ENCODE measurements at places on chromosomes 4 and X.

DNA sequence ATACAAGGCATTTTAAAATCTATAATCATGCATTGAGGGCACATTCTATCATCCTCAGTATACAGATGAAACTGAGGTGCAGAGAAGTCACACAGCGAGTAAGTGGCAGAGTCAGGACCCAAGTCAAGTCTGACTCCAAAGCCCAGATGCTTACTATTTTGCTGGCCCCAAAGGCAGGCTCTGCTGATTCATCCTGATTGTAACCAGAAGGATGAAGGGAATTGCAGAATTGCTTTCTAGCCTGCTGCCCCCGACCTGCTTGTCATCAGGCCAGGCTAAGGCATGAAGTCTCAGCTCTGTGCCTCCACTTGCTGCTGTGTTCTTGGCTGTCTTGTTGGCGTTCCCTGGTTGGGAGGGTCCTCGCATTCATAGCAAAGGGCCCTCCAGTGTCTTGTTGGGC, 62.7 kb downstream of the SLC9A6 start:
- DNase-seq = no peak
- H3K27ac ChIP-seq = no peak overlapping the region
- H3K4me1 ChIP-seq = no peaks in the 10 kb centered on the region
- no peaks in the 10 kb centered on the region for H3K36me3 ChIP-seq
- peaks cover 5% of the 10 kb centered on the region for H3K27me3 ChIP-seq
- H3K4me3 ChIP-seq = no peak overlapping the region

DNA sequence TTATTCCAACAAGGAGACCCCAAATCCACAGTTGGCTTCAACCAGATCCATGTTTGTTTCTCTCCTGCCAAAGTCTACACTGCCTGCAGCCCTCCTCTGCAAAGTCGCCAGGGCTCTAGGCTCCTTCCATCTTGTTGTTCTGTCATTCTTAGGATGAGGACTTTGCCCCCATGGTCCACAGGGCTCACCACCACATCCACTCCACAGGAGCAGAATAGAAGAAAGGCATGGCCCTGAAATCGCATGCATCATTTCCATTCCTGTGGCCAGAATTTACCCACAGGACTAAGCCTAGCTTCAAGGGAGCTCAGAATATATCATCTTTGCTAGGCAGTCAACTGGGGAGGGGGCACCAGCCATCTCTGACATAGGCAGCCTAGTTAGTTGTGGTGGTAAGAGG, 254.7 kb downstream of the FBXW7 start:
- no peaks in the 10 kb centered on the region for H3K36me3 ChIP-seq
- H3K27me3 ChIP-seq = no peaks in the 10 kb centered on the region
- DNase-seq = no peak
- H3K27ac ChIP-seq = no peak overlapping the region
- H3K4me1 ChIP-seq = no peaks in the 10 kb centered on the region

GRCh38 chrX:19721726-19722370, 165.6 kb downstream of the SH3KBP1 start:
- no peaks in the 10 kb centered on the region for H3K27me3 ChIP-seq
- no peak overlapping the region for H3K4me3 ChIP-seq
- H3K4me1 ChIP-seq = no peaks in the 10 kb centered on the region
- H3K27ac ChIP-seq = no peak overlapping the region
- no peak for DNase-seq

GRCh38 chr4:186826846-186827533, 103.3 kb upstream of the FAT1 start:
- H3K27ac ChIP-seq = no peak overlapping the region
- no peaks in the 10 kb centered on the region for H3K27me3 ChIP-seq
- no peak overlapping the region for H3K4me3 ChIP-seq
- DNase-seq = no peak
- H3K36me3 ChIP-seq = no peaks in the 10 kb centered on the region

- DNase-seq = no peak
- H3K4me3 ChIP-seq = no peak overlapping the region
- no peaks in the 10 kb centered on the region for H3K36me3 ChIP-seq
- no peak overlapping the region for H3K27ac ChIP-seq
Measured at GRCh38 chrX:49627086-49627777, 28.4 kb downstream of the GAGE1 start.

GRCh38 chrX:96591421-96591820, 93.2 kb upstream of the DIAPH2 start:
- no peak for DNase-seq
- H3K4me3 ChIP-seq = no peak overlapping the region
- no peak overlapping the region for H3K27ac ChIP-seq
- no peaks in the 10 kb centered on the region for H3K27me3 ChIP-seq
- H3K4me1 ChIP-seq = no peaks in the 10 kb centered on the region
- no peaks in the 10 kb centered on the region for H3K36me3 ChIP-seq

DNA sequence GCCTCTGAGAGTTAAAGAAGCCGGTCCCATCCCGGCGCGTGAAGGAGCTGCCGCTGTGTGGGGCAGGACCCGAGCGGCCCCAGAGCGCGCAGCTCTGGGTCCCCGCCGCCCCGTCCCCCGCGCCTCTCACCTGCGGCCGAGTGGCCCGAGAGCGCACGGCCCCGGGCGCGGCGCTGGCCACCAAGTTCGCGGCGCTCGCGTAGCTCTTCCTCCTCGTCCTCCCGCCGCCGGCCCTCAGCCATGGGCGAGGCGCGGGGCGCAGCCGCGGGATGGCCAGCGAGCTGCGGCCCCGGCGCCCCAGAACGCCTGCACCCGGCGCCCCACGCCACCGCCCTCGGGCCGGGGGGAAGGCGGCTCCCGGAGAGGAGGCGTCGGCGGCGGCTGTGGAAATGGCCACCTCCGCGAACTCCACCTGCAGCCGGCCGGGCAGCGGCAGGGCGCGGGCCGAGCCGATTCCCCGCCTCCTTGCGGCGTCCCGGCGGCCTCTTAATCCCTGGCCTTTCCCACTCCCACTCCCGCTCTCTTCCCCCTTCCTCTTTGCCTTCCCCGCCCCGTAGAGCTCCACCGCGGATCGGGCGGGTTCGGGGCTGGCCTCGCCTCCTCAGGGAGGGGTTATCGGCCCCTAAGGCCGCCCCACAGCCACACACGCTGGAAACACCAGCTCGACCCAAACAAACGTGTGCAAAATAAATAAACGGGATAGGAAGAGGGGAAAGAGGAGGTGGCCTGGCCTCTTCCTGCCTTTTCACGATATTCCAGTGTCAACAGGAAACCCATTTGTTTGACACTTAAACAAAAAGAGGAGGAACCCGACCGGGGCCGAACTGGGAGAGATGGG, at the start of gene SH3D19:
Gene SH3D19, minus strand, starts transcription at position 495 of the 838 bp plus-strand sequence. Its CDS starts 253 bp downstream, at position 242.
- peaks cover 8% of the 10 kb centered on the region for H3K4me1 ChIP-seq
- H3K4me3 ChIP-seq = peak within 1 kb of the TSS; percentile 84
- peak within 1 kb of the TSS; percentile 88 for H3K27ac ChIP-seq
- peak; percentile 59 for DNase-seq

- no peak overlapping the region for H3K27ac ChIP-seq
- H3K4me3 ChIP-seq = no peak overlapping the region
- DNase-seq = no peak
- peaks cover 3% of the 10 kb centered on the region for H3K27me3 ChIP-seq
Measured at GRCh38 chr4:9903317-9903716, 118.0 kb downstream of the SLC2A9 start.

- no peak for DNase-seq
- H3K27me3 ChIP-seq = no peaks in the 10 kb centered on the region
- H3K4me3 ChIP-seq = no peak overlapping the region
- H3K27ac ChIP-seq = no peak overlapping the region
Measured at GRCh38 chr4:187158003-187158402, 434.3 kb upstream of the FAT1 start.

DNA sequence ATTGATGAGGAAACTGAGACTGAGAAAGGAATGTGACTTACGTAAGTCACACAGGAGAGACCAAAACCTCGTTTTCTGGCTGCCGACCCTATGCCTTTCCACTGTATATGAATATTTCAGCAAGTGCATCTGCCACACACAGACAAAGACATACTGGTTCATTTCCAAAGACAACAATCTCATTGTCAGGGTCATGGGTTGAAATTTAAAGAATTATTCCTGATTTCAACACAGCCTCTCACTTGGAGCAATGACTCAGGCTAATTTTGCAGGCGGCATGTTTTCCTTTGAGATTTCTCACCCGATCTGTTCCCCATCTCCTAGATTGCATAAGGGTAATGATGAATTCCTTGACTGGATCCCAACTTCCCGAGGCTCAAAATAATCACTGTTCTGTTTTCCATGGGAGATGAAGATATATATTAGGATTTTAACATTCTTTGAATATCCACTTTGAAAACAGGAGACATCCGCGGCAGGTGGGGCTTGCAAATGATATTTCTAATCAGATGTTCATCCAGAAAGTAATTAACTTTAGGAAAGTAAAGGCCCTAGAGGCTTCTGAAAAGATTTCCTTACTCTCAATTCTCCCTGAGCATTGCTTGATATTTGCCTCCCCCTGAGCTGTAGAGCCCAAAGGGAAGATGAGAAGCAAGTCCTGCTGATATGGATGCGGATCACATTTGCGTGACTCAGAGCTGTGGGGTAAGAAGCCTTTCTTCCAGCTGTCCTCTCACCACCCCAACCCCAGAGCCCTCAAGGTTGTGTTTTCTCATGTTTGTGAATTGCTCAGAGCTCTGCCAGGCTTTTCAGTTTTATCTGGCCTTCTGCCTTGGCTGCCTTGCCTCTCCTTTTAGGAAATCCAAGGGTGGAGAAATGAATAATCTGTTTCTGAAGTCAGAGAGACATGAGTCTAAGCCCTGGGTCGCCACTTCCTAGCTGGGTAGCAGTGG, 361.1 kb upstream of the BOD1L1 start:
- no peak overlapping the region for H3K4me3 ChIP-seq
- no peak for DNase-seq
- H3K27me3 ChIP-seq = no peaks in the 10 kb centered on the region
- H3K27ac ChIP-seq = no peak overlapping the region
- no peaks in the 10 kb centered on the region for H3K36me3 ChIP-seq
- no peaks in the 10 kb centered on the region for H3K4me1 ChIP-seq

GRCh38 chr4:149793459-149793858, 22.2 kb downstream of the IQCM start:
- no peaks in the 10 kb centered on the region for H3K36me3 ChIP-seq
- H3K27me3 ChIP-seq = no peaks in the 10 kb centered on the region
- DNase-seq = no peak
- H3K4me3 ChIP-seq = no peak overlapping the region
- H3K4me1 ChIP-seq = no peaks in the 10 kb centered on the region

- H3K4me1 ChIP-seq = peaks cover 5% of the 10 kb centered on the region
- H3K27ac ChIP-seq = no peak overlapping the region
- H3K36me3 ChIP-seq = no peaks in the 10 kb centered on the region
- H3K4me3 ChIP-seq = no peak overlapping the region
- H3K27me3 ChIP-seq = no peaks in the 10 kb centered on the region
Measured at GRCh38 chr4:95505799-95506198, 43.0 kb downstream of the UNC5C start.

DNA sequence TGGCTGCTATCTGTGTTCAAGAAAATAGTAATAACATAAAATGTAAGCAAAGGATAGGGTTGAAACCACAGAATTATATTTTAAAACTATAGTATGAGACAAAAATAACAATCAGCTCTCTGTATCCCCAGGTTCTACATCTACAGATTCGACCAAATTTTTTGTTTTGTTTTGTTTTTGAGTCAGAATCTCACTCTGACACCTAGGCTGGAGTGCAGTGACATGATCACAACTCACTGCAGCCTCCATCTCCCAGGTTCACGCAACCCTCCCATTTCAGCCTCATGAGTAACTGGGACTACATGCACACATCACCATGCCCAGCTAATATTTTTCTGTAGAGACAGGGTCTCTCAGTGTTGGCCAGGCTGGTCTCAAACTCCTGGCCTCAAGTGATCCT, 113.2 kb downstream of the MAB21L2 start:
- no peaks in the 10 kb centered on the region for H3K27me3 ChIP-seq
- H3K4me3 ChIP-seq = no peak overlapping the region
- no peaks in the 10 kb centered on the region for H3K36me3 ChIP-seq
- H3K4me1 ChIP-seq = no peaks in the 10 kb centered on the region

GRCh38 chr4:15410750-15411149, 17.1 kb upstream of the C1QTNF7 start:
- DNase-seq = no peak
- H3K27ac ChIP-seq = no peak overlapping the region
- H3K36me3 ChIP-seq = no peaks in the 10 kb centered on the region
- no peaks in the 10 kb centered on the region for H3K27me3 ChIP-seq
- H3K4me3 ChIP-seq = no peak overlapping the region

DNA sequence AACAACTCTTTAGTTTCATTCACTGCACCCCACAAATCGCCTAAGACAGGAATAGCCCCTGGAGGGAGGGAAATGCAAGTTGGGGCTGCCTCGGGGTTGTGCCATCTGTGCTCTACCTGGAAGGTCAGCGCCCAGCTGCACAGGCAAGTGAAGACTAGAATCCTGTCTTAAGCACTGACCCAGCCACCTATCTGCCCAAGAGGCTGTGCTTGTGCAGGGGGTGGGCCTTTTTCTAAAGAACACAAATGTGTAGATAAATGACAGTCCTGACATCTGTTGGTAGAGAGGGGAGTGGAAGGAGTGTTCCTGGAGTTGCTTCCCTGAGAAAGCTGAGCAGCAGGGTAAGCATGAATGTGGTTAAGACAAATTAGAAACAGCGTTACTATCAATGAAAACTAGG, 15.7 kb downstream of the ZNF518B start:
- no peak for DNase-seq
- no peaks in the 10 kb centered on the region for H3K27me3 ChIP-seq
- H3K4me1 ChIP-seq = no peaks in the 10 kb centered on the region
- H3K4me3 ChIP-seq = no peak overlapping the region
- peaks cover 41% of the 10 kb centered on the region for H3K36me3 ChIP-seq
- no peak overlapping the region for H3K27ac ChIP-seq

DNA sequence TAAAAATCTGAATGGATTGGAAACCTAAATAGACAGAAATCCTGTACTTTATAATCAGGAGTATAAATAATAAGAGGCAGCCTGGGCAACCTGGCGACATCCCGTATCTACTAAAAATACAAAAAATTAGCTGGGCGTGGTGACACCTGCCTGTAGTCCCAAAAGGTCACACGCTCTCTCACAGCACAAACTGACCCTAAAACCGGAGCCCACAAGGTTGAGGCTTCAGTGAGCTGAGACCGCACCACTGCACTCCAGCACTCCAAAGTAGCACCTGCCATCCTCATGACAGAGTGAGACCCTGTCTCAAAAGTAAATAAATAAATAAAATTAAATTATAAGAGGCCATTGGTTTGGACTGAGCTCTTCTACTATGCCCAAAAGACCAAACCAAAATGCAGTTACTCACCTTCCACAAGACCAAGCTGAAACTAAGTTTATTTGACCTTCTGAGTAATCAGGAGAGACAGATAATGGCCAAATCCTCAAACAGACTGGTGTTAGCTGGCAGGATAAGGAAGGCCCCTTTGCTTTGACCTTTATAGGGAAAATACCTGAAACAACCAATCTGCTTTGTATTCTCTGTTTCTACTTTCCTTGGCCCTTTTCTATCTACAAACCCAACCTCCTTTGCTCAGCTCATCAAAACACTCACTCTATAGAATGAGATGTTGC, 3.2 kb upstream of the GRSF1 start:
- H3K36me3 ChIP-seq = no peaks in the 10 kb centered on the region
- no peaks in the 10 kb centered on the region for H3K4me1 ChIP-seq
- DNase-seq = no peak
- no peak overlapping the region for H3K27ac ChIP-seq

DNA sequence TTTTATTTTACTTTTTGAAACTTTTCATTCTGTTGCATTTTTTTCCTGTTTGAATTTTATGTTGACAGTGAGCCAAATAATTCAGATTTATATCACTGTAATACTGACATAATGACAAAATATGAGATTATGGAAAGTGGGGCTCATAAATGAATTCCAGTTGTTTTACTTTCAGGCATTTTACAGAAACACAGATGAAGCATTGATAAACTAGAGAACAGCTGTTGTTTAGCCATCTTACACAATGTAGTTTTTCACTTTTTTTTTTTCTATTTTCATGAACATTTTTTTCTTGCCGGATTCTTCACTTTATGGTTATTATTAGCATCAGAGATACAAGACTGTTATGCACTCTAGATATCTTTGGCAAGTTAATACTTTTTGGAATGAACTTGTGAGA, 91.7 kb upstream of the PAQR3 start:
- H3K27ac ChIP-seq = no peak overlapping the region
- no peaks in the 10 kb centered on the region for H3K36me3 ChIP-seq
- DNase-seq = no peak
- H3K27me3 ChIP-seq = no peaks in the 10 kb centered on the region
- peaks cover 2% of the 10 kb centered on the region for H3K4me1 ChIP-seq

All from neuronal stem cell (in vitro differentiated cells).